ENCODE measurements at places on chromosomes 11 and 22.

DNA sequence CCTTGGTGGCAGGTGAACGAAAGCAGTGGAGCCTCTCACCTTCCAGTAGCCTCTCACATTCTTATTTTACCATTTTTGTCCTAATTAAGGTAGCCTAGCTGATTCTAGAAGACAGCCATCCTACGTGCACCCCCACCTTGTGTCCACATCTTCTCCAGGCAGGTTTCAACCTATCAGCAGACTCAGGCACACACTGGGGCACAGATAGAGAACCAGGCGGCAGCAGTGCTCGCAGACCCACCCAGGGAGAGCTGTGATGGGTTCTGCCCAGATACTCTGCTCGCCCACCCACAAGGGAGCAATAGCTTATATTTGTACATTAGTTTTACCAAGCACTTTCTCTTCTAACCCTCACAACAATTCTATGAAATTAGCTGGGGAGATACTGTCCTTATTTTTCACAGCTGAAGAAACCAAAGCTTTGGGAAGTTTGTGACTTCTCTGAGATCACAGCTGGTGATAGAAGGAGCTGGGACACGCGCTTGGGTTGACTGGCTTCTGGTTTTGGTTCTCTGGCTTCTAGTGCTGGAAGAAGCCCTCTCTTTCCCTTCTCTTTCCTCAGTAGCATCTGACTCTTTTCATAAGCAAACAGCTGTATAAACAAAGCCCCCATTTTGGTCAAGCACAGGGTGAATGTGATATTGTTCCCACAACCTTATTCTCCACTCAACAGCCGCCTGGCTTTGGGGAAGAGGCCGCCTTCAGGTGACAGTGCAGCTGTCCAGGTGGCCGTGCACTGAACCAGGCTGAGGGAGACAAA lies 36.9 kb downstream of the PPP2R1B start:
- no peak for DNase-seq

GRCh38 chr11:119935349-119935925 lies 202.5 kb downstream of the TRIM29 start:
- no peak for DNase-seq

DNA sequence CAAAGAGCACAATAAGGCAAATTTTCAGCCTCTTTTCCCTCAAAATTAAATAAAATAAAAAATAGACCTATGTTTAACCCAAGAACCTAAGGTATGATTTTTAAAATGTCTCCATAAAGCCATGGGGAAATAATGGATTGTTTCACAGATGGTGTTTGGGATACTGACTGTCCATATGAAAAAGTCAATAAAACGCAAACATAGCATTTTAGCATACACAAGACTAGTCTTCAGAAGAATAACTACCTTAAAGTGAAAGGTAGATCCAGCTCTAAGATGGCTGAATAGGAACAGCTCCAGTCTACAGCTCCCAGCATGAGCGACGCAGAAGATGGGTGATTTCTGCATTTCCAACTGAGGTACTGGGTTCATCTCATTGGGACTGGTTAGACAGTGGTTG lies 16.1 kb downstream of the PTH start:
- DNase-seq: no peak

- no peak for DNase-seq
These were observed 28.5 kb downstream of the SMCO4 start for GRCh38 chr11:93514712-93515111.

DNA sequence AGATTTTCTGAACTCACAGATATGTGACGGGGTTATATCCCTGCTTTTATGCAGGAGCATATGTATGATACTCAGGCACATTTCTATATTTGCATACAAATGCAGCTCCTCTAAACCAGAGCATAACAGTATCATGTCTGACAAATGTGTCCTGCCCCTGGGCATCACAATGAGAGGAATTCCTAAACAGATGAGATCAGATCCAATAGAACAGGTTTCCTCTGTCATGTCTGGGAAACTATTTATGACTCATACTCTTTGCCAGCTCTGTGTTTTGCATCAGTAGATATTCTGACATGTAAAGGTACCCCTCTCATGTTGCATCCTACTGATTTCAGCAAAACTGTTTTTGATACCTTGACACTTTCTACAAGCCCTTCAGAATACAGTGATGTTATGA lies 29.4 kb downstream of the SYT9 start:
- DNase-seq: peak; percentile 17

- no peak for DNase-seq
These were observed 1290.1 kb downstream of the TBC1D22A start for GRCh38 chr22:48052621-48052890.

GRCh38 chr11:76234416-76235232 lies 28.3 kb upstream of the WNT11 start:
- peak; percentile 57 for DNase-seq

DNA sequence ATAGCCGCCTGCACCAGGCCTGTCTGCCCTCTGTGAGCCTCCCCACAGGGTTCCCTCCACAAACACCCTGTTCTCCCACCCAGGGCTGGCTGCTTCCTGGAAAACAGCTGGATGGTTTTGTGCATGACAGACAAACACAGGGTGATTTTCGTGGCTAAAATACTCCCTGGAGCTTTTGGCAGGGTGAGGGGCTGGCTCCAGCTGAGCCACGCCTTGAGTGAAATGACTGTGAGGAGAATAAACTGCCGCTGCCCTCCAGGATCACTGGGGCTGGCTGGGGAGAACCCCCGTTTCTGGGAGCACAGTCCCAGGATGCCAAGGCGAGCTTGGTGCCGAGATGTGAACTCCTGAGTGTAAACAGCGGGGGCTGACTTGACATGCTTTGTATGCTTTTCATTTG lies 20.3 kb upstream of the PPP6R3 start:
- DNase-seq: no peak

- no peak for DNase-seq
These were observed 318.1 kb upstream of the PITPNB start for GRCh38 chr22:28237112-28237511.

GRCh38 chr11:19116276-19116970 lies 545 bp upstream of the ZDHHC13 start:
- DNase-seq: no peak

Measured in H1 (cell line).